Kidney glomerular epithelial cell (primary cell): ENCODE measurements at places on chromosomes 6 and 20.

DNA sequence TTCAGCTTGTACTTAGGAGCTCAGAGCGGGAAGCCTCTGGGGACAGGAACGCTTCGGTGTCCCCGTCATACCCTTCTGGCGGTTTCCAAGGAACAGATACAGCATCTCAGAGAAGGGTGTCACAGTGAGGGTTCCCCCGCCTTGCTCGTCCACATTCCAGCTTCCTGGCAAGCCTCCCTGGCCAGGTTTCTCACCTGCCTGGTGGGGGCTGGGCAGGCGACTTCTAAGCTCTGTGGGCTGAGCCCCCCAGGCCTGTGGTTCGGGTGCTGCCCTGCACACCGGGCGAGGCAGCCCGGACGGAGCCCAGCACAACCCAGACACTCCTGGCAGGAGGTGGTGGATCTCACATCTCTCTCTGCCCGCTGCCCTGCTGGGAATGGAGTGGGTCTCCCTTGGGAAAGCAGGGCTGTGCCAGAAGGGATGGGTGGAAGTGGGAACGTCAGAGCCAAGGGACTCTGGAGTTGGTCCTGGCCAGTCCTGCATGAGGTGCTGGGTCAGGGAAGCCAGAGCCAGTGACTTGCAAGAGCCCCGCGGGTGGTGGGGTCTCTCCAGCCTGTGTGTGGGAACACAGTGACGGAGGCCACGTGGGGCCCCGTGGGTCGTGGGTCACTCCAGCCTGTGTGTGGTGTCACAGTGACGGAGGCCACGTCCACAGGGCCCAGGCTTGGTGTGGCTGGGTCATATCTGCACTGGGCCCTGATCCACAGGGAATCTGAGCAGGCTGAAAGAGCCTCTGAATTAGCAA lies 47.7 kb upstream of the SMOC2 start:
- DNase-seq, result no peak

- no peak for DNase-seq
Measured at GRCh38 chr6:29424168-29424567, 9.4 kb downstream of the OR12D1 start.

DNA sequence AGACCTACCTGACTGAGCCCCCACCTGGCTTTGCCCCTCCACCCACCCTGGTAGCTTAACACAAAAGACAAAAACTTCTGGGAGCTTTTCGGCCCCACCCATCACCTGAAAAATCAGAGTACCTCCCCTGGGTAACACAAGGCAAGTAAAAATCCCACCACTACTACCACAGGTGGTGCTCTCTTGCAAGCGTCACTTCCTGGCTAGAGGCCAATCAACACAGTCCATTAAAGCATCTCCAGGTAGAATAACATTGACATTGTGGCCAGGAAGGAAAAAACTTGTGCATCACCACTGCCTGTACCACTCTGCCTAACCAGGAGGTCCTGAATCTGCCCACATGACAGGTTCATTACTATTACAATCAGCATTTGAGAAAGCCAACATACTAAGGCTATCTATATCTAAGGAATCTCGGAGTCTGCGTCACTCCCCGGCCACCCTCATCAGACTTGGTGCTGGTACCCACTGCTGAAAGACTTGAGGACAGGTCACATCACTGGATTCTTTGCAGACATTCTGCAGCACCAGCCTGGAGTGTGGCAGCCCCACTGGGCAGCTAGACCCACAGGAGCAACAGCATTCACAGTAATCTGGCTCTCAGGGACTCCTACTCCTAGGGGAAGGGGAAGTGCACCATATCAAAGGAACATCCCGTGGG lies 125.9 kb downstream of the CDK19 start:
- DNase-seq, result no peak

DNA sequence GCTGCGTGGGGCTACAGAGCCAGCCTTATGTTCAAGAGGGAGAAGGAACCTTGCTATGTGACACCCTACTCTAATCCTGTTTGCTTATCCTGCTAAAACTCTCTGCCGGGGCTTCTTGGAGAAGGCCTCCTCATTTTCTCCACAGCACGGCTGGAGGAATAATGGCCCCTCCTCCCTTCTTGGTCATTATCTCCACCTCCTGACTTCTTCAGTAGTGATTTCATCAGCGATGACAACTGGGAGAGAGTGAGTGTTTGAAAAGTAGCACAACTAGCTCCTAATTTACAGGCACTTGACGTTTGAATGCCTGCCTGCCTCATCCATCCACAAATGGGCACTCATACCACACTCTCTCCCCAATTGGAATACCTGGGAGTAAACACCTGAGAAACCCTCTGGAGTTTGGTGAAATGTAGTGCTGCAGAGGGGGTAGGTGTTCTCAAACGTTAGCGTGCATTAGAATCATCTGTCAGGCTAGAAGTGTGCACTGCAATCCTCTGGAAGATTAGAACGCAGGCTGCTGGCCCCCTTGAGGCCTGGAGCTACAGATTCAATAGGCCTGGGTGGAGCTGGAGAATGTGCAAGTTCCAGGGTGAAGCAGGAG lies 148.5 kb downstream of the FOXC1 start:
- no peak for DNase-seq

- no peak for DNase-seq
Measured at GRCh38 chr6:41061196-41061726, 8.3 kb downstream of the APOBEC2 start.

DNA sequence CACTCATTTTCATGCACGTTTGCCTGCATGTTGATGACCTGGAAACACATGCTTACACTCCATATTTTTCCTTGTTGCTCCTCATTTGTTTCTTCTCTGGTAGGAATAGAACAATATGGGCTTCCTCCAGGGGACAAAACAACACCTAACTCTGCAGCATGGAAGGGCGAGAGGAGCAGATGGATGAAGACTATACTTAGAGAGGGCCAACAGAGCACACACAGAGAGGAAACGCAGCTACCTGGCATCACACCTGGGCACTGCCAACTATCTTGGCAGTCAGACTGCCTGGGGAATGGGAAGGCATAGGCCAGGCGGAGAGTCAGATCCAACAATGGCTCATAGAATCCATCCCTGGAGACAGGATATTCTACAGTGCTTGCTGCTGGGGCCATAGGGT lies 290.9 kb downstream of the CD83 start:
- no peak for DNase-seq

GRCh38 chr20:41587523-41587922 lies 30.7 kb downstream of the CHD6 start:
- DNase-seq, result no peak

DNA sequence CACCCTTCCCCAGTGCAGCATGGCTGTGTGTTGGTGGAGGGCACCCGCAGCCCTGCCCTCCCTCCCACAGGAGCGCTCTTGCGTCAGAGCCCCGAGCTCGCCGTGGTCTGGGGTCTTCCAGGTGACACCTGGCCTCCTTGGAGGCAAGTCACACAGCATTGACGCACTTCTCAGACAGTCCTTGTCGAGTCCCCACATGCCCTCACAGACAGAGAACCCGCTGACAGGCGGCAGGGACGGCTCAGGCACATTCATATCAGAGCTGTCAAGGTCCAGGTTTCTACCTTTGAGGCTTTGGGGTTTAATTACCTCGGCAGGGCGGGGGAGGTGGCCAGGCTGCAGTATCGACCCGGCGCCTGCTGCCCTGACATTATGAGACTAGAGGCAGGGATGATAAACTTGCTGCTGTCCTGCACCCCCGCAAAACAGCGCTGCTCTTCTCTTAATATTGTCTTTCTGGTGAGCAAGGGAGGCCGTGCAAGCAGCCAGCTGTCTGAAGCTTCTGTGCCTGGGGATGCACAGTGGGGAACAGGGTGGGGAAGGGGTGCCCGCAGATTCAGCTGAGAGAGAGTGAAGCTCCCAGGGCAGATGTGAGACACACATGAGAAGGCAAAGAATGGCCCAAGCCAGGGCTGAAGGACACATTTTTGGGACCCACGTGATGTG lies 4.7 kb downstream of the NPEPL1 start:
- DNase-seq, result no peak

- no peak for DNase-seq
Measured at GRCh38 chr6:21159465-21159864, 434.1 kb upstream of the SOX4 start.

- DNase-seq, result no peak
Measured at GRCh38 chr6:107819217-107819616, 4.9 kb downstream of the SCML4 start.

- no peak for DNase-seq
Measured at GRCh38 chr6:44036699-44037101, 90.6 kb downstream of the MRPL14 start.

GRCh38 chr6:84417260-84417659 lies 189.8 kb upstream of the CEP162 start:
- DNase-seq, result no peak

GRCh38 chr6:31907158-31907813 lies 5.4 kb upstream of the ZBTB12 start:
- DNase-seq, result peak; percentile 79

- no peak for DNase-seq
Measured at GRCh38 chr20:11248687-11249638, 575.2 kb upstream of the JAG1 start.

GRCh38 chr6:37913210-37913609 lies 93.7 kb downstream of the ZFAND3 start:
- no peak for DNase-seq

DNA sequence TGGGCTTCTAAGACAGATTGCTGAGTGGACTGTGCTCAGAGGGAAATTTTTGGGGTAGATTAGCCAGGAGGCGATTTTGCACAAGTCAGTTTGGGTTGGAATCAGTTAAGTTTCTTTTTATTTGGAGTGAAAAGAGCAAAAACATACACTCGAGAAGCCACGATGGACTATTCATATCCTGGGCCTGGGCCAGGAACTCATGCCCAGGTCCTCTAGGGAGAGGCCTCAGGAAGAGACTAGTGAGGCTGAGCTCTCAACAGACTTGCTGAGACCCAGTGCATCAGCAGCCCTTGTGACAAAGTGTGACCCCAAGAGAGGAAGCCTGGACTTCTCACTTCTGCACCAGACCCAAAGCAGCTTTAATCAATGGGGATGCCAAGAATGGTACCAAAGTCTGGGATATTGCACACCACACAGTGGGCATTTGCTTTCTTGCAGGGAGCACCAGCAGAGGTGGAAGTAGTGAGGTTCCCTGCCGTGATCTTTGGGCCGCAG lies 61.6 kb upstream of the MAFB start:
- no peak for DNase-seq

- no peak for DNase-seq
Measured at GRCh38 chr6:29887819-29888776, 54.2 kb upstream of the HLA-A start.

DNA sequence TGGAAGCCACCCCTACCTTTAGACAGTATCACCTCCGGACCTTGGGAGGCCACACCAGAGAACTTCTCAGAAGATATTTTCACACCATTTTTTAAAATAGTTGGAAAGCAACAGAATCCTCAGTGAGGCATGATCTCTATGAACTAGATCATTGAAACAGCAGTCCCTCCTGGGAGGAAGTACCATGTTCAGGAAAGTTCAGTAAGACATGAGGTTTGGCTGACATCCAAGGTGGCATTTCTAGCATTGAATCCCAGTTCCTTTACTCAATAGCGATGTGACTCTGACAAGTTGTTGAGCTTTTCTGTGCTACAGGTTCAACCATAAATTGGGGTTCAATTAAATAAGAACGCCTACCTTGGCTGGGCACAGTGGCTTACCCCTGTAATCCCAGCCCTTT lies 169.0 kb downstream of the TBC1D7 start:
- DNase-seq, result no peak

- DNase-seq, result no peak
Measured at GRCh38 chr6:37454420-37455140, 21.6 kb downstream of the CMTR1 start.

DNA sequence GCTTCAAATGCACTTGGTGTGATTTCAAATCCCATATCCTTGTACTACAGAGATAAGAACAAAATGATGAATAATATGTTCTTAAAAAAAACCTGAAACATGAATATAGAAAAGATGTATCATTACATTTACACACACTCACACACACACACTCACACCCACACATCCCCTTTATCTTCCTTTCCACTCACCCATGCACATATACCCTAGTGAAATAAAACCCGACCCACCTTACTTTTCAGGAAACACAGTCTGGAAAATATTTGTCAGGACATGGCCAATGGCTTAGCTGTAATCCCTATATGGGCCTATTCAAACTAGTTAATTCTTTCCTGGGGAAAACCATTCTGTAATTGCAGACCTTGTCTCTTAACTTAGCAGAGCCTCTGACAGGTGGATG lies 60.8 kb upstream of the EDN1 start:
- DNase-seq, result no peak

- DNase-seq, result no peak
Measured at GRCh38 chr6:116208056-116208785, 45.7 kb downstream of the TSPYL4 start.

DNA sequence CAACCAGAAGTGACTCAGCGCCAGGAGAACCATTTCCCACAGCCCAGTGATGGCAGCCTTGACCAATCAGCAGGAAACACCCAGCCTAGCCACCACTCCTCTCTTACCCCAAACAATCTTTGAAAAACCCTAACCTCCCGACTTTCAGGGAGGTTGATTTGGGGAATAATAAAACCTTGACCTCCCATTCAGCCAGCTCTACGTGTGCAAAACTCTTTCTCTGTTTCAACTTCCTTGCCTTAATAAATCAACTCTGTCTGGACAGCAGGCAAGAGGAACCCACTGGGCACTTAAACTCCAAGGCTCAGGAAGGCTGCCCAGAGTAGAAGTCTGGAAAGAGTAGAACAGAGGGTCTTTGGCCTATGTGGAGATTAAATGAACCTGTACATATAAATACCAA lies 35.0 kb downstream of the SERPINB1 start:
- DNase-seq, result no peak

GRCh38 chr6:166474721-166475565 lies 92.2 kb upstream of the MPC1 start:
- no peak for DNase-seq

DNA sequence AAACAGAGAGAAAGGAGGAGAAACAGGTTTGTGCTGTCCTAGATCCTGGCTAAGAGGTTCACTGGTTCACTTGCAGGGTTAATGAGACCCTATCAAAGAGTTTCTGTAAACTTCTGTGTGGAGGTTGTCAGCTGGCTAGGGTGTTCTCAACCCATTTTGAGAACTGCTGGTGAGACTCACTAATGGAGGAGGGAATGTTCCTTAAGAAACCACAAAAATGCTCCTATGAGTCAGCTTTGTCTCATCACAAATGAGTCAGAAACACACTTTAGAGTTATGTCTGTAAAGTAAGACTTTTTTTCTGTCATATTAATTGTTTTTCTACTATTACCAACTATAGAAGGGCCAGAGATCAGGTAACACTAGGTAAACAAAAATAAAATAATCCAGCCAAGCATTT lies 884.4 kb downstream of the PHF3 start:
- DNase-seq, result peak; percentile 91

DNA sequence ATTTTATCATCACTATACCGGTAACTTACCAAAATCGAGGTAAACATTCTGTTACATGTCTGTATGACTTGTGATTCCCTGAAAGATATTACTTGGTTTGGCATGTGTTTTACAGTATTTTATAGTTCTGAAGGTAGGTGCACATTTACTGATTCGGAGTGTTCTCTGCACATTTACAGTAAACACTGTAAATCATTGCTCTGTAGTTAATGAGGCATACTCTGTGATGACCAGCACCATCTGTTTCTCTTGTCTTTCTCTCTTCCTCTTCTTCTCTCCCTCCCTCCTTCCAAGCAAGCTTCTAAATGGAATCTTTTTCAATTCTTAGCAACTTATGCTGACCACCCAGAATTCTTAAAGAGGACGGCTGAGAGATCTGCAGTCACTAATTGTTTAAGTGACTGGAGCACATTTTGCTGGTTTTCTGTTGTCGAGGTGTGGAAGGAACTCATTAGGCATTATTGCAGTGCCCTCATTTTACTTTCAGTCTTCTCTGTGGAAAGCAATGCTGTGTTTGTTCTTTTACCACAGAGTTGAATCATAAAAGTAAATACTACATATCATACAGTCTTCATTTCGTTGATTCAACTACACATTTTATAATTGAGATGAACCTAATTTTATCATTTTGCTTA lies 126.5 kb downstream of the UTRN start:
- DNase-seq, result peak; percentile 77

- DNase-seq, result no peak
Measured at GRCh38 chr6:156407334-156407733, 369.8 kb upstream of the ARID1B start.
